Upper lobe of left lung (tissue), 6 donors: ENCODE measurements at places on chromosomes 6 and 20. TPM values are rescaled to one million over a fixed set of nuclear protein-coding genes. Genes with fewer than 3 reads are reported as not detected.

C4B gene
- total RNA-seq: 85.7 TPM

NEDD9 gene
- 132 TPM for total RNA-seq

CLVS2 gene
- total RNA-seq: 0.03 TPM

PGC gene
- total RNA-seq: 259 TPM

DCDC2 gene
- 7.1 TPM for total RNA-seq

NDUFAF5 gene
- 18.5 TPM for total RNA-seq

PI16 gene
- total RNA-seq: 7.3 TPM

OPRL1 gene
- total RNA-seq: 2.6 TPM

TGM6 gene
- not detected for total RNA-seq

GPR63 gene
- 0.40 TPM for total RNA-seq

TREML4 gene
- not detected for total RNA-seq

MPIG6B gene
- 2.4 TPM for total RNA-seq

RBPJL gene
- total RNA-seq: not detected

MYLIP gene
- total RNA-seq: 29.9 TPM

PHF3 gene
- total RNA-seq: 82.8 TPM

- no peak for DNase-seq
Measured at GRCh38 chr6:165325609-165326008, 16.2 kb upstream of the C6orf118 start.

- DNase-seq: no peak
Measured at GRCh38 chr6:133313068-133313467, 71.9 kb downstream of the EYA4 start.

DNA sequence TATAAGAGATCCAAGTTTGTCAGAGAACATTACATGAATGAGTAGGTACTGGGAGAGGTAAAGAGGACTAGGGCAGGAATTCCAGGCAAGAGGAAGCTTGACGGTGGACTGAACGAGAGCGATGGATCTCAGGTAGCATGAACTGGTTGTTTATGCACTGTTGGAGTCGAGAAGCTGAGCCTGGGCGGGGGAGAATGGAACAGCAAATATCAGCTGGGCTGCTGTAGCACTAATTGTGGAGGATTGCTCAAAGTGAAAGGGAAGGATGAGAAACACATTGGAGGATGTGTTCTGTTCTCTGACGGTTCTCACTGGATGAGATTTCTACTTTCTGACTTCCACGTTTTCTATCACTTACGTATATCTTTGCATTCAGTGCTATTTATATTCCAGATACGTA is 164.2 kb downstream of the PHF3 start:
- DNase-seq: no peak

GRCh38 chr6:15398633-15399275 is 152.9 kb downstream of the JARID2 start:
- no peak for DNase-seq

GRCh38 chr6:160883560-160883959 is 108.0 kb upstream of the MAP3K4 start:
- no peak for DNase-seq

DNA sequence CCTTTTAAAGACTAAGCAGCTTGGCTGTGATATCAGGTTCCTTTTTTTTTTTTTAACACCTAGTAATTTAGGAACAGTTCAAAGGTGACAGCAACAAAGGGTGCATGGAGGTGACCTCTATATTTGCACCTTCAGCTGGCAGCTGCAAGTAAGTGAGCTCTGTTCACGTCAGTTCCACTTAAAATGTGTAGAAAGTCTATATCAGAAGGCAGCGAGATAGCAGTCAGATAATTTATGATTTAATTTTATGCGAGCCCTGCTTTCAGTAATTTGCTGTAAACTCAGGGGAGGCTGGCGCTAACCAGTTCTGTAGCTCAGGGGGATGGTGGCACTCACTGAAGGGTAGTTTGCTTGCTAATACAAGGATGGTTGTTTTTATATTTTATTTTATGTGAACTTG is 602.8 kb upstream of the MMS22L start:
- no peak for DNase-seq

GRCh38 chr6:29602564-29603361 is 17.8 kb downstream of the OR2H2 start:
- DNase-seq: no peak

- no peak for DNase-seq
Measured at GRCh38 chr6:118544105-118544504, 4.0 kb upstream of the PLN start.

DNA sequence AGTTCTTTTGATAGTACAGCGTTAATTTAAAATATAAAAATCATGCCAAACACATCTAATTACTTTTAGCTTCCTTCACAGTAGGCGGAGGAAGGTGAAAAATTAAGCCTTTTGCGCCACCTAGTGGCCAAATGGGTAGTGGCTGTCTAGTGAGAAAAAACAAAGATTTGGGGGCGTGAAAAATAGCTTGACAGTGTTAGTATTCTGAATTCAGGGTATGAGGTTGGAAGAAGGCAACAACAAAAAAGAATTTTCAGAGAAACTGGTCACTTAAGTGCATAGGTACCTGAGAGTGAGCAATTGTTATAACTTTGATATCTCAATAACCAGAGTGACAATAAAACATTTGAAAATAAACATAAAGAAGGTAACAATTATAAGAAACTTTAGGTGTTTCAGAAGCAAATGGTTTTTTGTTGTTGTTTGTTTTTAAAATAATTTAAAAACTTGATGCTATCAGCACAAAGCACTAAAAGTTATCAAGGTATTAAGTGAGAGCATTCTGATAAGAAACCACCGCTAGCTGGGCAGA is 14.3 kb downstream of the PSMB9 start:
- DNase-seq: no peak

- no peak for DNase-seq
Measured at GRCh38 chr6:147776631-147777213, 268.2 kb downstream of the SAMD5 start.

DNA sequence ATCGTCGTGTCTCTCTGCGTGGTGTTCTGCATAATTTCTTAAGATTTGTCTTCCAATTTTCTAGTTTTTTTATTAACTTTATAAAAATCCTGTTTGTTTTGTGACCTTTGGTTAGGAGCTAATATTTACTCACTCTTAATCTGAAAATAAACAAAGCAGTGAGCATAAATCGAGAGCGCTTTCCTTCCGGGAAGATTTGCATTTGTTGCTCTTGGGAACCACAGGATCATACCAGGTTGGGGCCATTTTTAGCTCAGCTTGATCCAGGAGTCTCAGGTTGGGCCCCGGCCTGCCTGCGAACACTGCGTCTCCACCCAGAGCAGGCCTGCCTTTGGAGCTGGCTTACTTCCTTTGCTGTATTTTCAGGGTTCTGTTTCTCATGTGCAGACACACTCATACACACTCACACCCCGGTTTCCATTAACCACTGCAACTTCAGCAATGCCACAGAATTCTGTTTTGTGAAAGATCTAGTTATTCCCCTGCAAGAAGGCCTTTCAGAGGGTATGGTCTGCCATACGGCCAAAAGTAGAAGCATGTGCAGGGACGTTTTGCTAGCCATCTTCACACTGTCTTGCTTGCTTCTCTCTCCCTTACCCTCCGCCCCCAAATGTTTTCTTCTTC is 17.3 kb downstream of the BPHL start:
- no peak for DNase-seq

- no peak for DNase-seq
Measured at GRCh38 chr20:32079655-32080109, 27.6 kb downstream of the HCK start.

DNA sequence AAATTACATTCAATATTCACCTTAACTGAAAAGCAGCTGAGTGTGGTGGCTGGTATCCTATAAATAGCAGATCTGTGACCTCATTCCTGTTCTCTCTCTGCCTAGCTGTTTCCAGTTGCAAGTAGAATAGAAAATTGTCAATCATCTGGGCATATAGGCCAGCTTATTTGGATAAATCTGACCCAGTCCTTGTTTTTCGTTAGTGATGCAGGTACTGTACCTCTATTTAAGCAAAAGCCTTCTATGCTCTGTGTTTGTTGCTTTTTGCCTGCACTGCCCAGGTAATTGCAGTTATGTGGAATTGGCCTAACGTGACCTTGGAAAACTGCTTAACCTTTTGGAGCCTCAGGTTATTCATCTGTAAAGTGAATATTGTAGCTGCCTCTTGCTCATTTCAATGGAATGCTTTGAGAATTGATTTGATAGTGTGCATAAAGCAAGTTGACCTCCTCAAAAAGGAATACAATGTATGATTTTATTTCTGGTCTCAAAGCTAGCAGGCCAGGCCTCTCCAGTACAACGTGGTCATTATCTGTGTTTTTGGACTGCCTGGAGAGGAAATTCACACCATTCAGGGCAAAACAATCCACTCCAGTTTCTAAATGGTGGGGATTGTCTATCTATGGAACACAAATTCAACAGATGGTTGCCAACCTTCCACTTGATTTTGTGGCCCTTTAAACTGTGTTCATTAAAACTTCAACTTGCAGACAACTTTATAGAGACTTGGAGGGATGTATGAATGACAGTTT is 508.7 kb upstream of the CITED2 start:
- DNase-seq: no peak

DNA sequence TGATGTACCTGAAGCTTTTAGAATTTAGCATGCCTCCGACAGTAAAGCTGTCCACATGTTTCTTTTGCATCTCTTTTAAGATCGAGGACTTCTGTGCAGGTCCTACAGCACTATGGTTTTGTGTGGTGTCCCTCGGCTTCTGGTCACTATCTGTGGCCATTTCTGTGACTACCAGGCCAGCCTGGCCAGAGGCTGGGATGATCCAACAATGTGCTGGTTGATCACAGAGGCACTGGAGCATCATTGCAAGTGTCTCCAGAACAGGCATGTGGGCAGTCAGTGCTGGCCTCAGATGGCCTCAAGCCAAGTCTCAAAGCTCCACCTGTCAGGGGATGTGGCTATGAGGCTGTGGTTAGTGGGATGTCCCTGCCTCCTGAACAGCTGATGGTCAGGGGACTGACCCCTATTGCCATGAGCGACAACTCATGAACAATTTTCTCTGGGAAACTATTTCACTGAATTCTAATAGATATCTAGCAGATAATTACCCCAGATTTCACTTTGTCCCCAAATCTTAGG is 136.6 kb downstream of the SYNDIG1 start:
- DNase-seq: no peak

- DNase-seq: no peak
Measured at GRCh38 chr6:111973927-111974639, 79.8 kb upstream of the CCN6 start.

- no peak for DNase-seq
Measured at GRCh38 chr6:8132130-8132529, 29.8 kb upstream of the EEF1E1 start.

GRCh38 chr6:168096271-168096764 is 17.3 kb upstream of the FRMD1 start:
- no peak for DNase-seq

DNA sequence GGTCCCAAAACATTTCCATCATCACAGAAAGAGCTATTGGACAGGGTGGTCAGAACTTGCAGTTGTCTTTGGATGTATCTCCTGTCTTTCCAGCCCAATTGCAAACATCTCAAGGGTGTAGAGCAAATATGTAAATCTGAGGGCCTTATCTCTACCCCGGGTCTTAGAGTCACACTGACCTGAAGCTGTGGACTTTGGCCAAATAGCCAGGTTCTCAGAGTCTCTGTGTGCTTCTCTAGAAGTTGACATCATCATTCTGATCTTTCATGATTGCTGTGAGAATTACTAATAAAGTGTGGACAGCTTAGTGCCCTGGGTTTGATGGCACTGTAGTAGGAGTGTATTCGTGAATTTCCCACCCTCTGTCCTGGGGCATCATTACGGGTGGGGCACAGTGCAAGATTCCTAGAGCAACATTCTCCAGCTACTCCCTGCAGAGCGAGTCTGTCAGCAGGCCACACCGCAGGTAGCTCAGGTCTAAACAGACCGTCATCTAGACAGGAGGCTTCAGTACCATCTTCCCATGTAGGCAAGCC is 71.1 kb downstream of the SLC24A3 start:
- DNase-seq: no peak

DNA sequence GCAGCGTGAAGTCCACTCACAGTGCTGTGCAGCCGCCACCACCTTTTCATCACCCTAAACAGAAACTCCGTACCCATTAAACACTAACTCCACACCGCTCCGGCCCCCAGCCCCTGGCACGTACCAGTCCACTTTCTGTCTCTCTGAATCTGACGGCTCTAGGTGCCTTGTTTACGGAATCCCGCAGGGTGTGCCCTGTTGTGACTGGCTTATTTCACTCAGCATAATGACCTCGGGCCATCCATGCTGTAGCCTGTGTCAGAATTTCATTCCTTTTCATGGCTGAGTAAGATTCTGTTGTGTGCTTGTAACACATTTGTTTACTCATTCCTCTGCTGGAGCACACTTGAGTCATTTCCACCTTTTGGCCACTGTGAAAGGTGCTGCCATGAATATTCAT is 18.0 kb downstream of the TCFL5 start:
- no peak for DNase-seq

DNA sequence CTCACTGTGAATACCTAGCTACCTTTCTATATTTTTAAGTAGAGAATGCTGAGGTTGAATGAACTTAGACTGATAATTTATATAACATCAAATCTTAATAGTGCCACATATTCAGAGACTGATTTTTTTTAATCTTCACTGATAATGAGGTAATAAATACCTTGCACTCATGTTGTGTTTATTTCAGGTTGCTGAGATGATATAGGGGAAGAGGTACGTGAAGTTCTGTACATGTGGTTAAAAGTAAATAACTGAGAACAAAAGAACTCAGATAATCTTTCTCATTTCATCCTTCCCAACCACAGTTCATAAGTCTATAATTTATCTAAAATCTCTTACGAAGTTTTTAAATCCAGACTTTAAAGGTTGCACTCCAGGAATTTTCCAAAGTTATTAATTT is 6.4 kb downstream of the NHSL1 start:
- no peak for DNase-seq

- DNase-seq: peak; percentile 41
Measured at GRCh38 chr20:64080013-64080812, at the start of gene OPRL1. TSS of gene OPRL1 (plus strand) at chr20:64080082. CDS start at chr20:64092721, 12,639 bp downstream.

GRCh38 chr6:32623693-32624092 is 13.5 kb upstream of the HLA-DQA1 start:
- DNase-seq: no peak

- DNase-seq: peak; percentile 90
Measured at GRCh38 chr20:6122873-6123648, at the start of gene FERMT1. TSS of gene FERMT1 (minus strand) at chr20:6123030. CDS start at chr20:6119554, 3,476 bp downstream.

GRCh38 chr20:39871013-39871412 is 818.0 kb downstream of the MAFB start:
- no peak for DNase-seq

GRCh38 chr6:72553531-72554511 is 68.0 kb upstream of the KCNQ5 start:
- DNase-seq: no peak

- DNase-seq: no peak
Measured at GRCh38 chr6:551405-551804, 105.5 kb downstream of the HUS1B start.

GRCh38 chr6:79149884-79150283 is 71.8 kb upstream of the PHIP start:
- DNase-seq: no peak

- DNase-seq: no peak
Measured at GRCh38 chr6:127776320-127776719, 124.5 kb downstream of the THEMIS start.

- DNase-seq: no peak
Measured at GRCh38 chr20:2458919-2459499, 11.6 kb downstream of the SNRPB start.

- DNase-seq: no peak
Measured at GRCh38 chr6:111377558-111378120, 105.4 kb downstream of the REV3L start.

- peak; percentile 58 for DNase-seq
Measured at GRCh38 chr20:25139029-25139705, 56.3 kb upstream of the ENTPD6 start.

- no peak for DNase-seq
Measured at GRCh38 chr6:140082867-140083297, 708.4 kb upstream of the CITED2 start.
